ENCODE measurements at places on chromosomes 5 and 9. TPM values are rescaled to one million over a fixed set of nuclear protein-coding genes. Genes with fewer than 3 reads are reported as not detected.

The NR2F1 gene
- total RNA-seq, result 25.1 TPM

The ZNF483 gene
- not detected for total RNA-seq

The NR6A1 gene
- total RNA-seq, result 5.9 TPM

GRCh38 chr5:132298298-132299212, 4.4 kb downstream of the SLC22A4 start:
- H3K4me3 ChIP-seq, result no peak overlapping the region
- peaks cover 19% of the 10 kb centered on the region for H3K36me3 ChIP-seq
- no peak overlapping the region for H3K27ac ChIP-seq
- DNase-seq, result no peak

DNA sequence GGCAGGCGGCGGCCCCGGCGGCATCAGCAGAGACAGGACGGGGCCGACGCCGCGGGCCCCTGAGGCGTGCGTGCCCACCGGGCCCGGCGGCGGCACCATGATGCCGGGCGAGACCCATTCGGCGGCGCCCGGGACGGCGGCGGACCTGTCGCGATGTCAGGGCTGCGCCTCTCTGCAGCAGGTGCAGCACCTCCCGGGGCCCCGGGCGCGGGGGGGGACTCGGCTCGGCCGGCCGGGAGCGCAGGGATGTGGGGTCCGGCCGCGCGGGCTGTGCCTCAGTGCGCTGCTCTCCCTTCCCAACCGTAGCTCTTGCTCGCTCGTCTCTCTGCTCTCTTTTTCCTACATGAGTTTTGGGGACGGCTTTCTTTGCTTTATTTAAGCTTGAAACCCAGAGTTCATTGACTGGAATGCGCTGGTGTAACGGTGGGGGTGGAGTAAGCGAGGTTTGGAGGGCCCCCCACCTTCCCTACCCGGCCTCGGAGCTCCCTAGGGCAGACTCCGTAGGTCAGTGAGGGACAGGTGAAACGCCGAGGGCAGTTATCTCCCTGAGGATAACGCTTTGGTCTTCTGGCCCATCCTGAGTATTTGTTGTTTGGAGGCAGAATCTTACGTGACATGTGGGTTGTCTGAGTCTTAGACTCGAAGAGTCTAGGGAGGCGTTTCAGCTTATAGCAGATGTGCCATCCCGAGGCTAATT, 490 bp downstream of the ICE1 start:
- no peak overlapping the region for H3K4me3 ChIP-seq
- peak overlapping the region; percentile 93 for H3K27ac ChIP-seq

GRCh38 chr5:82255844-82256243, 22.3 kb downstream of the RPS23 start:
- no peaks in the 10 kb centered on the region for H3K36me3 ChIP-seq
- H3K4me1 ChIP-seq, result no peaks in the 10 kb centered on the region
- no peaks in the 10 kb centered on the region for H3K27me3 ChIP-seq
- no peak for DNase-seq

DNA sequence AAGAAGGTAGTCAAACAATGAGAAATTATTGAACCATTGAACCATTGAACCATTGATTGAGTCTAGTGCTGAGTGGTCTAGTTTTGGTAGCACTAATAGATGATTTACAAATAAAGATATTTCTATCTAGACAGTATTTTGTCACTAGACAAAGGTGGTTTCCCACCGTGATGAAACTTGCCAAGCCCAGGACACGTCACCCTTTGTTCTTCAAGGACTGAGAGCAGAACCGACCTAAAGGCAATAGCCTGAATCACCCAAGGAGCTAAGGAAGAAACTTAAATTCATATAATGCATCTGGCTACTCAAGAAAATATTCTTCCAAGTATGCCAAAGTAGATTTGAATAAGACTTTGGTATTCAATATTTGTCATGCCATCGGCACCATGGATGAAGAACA, 103.3 kb downstream of the ESM1 start:
- DNase-seq, result no peak
- no peak overlapping the region for H3K4me3 ChIP-seq
- peaks cover 54% of the 10 kb centered on the region for H3K27me3 ChIP-seq
- H3K27ac ChIP-seq, result no peak overlapping the region

- no peaks in the 10 kb centered on the region for H3K36me3 ChIP-seq
- H3K4me3 ChIP-seq, result no peak overlapping the region
- DNase-seq, result peak; percentile 10
- no peak overlapping the region for H3K27ac ChIP-seq
Measured at GRCh38 chr9:32738501-32739172, 44.7 kb upstream of the TMEM215 start.
